Right atrium auricular region (tissue), 2 donors: ENCODE measurements at places on chromosomes 7 and 10. TPM values are rescaled to one million over a fixed set of nuclear protein-coding genes. Genes with fewer than 3 reads are reported as not detected.

NDUFB2 gene
- total RNA-seq, result 767 TPM

GRCh38 chr10:133088179-133088955 is 643 bp downstream of the ADGRA1 start:
- no peak for DNase-seq

BTBD16 gene
- total RNA-seq, result not detected

- no peak for DNase-seq
These were observed 31.7 kb upstream of the LBX1 start for GRCh38 chr10:101260764-101261481.

DNA sequence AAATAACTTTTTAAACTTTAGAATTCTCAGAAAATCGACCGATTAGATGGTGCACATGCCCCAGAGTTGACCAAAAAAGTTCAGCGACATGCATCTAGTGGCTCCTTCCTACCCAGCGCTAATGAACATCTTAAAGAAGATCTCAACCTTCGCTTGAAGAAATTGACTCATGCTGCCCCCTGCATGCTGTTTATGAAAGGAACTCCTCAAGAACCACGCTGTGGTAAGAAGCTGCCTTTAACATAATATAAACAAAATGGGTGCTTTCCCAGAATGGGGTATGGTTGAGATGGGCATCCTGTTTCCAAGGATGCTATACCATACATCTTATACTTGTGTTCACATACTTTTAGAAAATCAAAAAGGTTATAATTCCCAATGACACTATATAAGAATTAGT is 24.6 kb downstream of the GLRX3 start:
- DNase-seq, result no peak

DNA sequence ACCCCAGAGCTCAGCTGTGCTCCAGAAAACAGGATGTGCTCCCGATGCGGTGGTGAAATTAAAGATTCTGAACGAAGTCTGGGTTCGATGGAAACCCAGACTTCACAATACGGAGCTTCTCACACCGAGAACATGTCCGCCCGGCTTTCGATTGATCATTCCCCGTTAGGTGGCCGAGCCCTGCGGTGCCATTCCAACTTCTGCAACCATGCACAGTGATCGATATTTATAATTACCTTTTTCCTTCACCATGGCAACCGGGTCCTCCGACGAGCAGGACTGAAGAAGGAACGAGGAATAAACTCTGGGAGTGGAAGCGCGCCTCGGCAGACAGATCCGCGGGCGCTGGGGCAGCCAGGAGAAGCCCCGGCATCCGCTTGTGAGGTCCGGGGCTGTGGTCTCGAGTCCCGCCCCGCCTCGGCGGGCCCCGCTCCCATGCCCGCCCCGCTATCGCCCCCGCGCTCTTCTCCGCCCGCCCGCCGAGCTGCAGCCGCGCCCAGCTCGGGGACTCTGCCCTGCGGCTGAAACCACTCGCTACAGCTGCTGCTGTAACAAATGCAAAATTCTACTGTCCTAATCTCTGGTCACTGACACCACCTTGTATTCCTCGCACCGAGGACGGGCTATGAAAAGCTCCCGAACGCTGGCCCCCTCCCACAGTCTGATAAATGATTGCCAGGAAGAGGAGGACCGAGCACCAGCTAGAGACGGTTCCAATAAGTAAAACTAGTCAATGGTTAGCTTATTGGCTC is 26.2 kb downstream of the ABLIM1 start:
- DNase-seq, result peak; percentile 64

- DNase-seq, result peak; percentile 71
These were observed 39.3 kb upstream of the DUSP5 start for GRCh38 chr10:110458266-110458920.
